ENCODE measurements at places on chromosomes 7 and 10.

DNA sequence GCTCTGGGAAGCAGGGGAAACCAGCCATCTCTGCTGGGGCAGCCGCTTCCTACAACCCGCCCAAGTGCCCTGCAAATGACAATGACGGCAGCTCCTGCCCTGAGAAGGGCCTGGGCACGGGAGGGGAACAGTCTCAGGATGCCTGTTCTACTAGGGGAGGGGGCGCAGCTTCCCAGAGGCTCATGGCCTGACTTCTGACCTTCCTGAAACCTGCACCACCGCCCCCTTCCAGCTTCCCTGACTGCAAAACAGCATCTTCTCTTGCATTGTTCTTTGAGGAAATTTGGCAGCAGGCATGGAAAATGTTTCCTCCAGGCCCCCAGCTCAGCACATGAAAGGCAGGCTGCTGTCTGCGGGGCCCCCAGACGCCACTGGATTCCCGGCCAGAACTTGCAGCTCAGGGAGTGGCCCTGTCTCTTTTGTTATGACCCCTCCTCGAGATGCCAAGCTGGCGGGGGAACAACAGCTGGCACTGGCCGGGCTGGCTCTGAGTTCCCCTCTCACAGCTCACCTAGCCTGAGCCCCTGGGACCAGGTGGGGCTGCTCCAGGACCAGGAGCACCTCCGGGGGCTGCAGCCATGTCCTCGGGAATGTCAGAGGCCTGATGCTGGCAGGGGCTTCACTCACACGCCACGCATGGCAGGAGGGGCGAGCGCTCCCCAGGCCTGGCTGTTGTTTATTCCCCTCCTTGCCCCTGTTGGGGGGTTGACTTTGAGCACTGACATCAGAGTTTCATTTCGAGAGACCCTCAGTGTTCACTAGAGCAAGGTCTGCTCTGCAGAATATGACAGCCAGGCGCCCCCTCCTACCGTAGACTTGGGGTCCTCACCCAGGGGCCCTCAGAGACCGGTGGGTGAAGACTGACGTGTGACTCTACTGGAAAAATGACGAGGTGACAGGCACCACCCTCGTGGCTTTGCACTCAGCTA, 62.7 kb downstream of the CALML3 start:
- no peak for DNase-seq

DNA sequence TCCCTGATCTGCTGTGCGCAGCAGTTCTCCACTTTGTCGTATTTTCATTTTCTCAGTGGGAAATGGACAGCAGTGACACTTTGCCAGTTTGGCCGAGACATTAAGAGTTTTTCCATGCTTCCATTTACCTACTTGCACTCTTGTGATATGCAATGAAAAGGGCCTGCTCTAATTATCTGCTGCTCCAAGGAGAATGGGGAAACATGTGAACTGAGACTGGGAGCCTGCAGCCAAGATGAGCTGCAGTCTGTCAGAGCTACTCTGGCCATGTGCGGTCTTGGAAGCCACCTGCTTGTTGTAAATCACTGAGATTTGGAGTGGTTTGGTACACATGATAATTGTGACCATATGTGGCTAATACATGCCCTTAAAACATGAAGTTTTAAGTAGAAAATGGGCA, 586.6 kb upstream of the POT1 start:
- no peak for DNase-seq

DNA sequence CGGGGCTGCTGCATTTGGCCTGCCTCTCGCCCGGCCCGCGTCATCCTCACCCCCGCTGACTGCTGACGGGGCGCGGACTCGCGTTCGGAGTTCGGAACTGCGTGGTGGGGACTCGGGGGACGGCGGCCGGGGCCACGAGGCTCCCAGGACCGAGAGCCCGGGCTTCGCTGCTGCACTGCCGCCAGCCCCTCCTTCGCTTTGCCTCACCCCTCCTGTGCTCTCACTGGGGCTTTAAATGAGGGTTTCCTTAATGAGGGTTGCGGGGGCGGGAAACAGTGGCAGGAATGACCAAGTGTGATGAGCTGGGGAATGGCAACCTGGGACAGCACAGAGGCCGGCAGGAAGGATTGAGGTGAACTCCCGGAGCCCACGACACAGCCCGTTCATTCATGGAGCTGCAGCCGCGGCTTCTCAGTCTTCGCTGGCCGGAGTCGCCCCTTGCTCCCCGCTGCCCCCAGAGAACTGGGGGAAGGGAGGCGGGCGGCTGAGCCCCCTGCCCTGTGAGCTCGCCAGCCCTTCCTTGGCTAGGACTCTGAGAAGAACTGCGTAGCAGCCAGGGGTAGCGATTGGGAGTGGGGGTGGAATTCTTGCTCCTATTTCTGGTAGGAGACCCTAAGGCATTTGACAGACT, 1.5 kb upstream of the LRRC4 start:
- no peak for DNase-seq

- DNase-seq: no peak
These were observed 532.5 kb upstream of the C7orf33 start for GRCh38 chr7:148058092-148058491.

GRCh38 chr10:127148066-127148932, 48.1 kb downstream of the INSYN2A start:
- no peak for DNase-seq

GRCh38 chr10:26860102-26860442, 686 bp downstream of the ABI1 start:
- DNase-seq: no peak

DNA sequence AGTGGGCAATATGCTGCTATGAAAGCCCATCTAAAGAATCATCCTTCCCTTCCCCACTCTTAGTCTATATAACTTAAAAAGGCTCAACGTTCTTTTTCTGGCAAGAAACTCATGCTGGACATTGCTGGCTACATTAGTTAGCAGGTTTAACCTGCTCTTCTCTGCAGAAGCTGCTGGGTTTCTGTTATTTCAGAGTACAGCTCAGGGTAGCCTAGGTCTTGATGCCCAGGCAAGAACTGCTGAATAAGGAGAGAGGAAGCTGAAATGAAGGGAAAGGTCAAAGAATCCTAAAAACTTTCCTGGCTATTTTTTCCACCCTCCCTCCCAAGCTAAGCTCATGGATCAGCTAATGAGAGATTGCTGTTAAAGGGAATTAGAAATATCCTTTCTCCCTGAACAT, 79.4 kb downstream of the ANKIB1 start:
- no peak for DNase-seq

Measured in GOT3 (cell line).